ENCODE measurements at places on chromosomes 5 and 9.

GRCh38 chr5:98635656-98636055 lies 137.8 kb upstream of the RGMB start:
- DNase-seq, result no peak

DNA sequence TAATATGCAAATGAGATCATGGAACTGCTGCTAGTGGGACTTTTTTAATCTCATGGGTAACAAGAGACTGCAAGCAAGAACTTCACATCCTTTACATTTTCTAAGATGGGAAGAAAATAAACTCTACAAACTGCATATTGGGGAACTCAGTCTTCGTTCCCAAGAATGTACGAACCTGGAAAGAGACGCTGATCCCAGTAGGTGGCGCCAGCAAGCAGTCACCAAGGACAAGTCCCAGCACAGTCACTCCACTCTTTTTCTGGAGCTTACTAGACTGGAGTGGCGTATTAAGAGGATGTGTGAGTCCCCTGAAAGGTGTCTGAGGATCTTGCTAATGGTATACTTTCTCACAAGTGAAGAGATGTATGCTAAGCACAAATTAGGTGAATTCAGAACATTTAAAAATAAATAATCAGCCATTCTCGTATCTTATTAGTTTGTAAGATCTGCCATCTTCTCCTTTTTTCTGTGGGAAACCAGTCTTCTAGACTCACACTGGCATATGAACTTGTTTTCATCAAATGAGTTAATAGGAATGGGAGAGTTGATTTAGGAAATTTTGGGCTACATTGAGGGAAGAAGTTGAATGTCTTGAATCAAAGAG lies 16.0 kb upstream of the PUM3 start:
- peak; percentile 43 for DNase-seq

GRCh38 chr5:166165596-166165995 lies 2125.8 kb upstream of the WWC1 start:
- no peak for DNase-seq

- DNase-seq, result no peak
Observed at GRCh38 chr9:110590816-110591215, 11.3 kb upstream of the SVEP1 start.

DNA sequence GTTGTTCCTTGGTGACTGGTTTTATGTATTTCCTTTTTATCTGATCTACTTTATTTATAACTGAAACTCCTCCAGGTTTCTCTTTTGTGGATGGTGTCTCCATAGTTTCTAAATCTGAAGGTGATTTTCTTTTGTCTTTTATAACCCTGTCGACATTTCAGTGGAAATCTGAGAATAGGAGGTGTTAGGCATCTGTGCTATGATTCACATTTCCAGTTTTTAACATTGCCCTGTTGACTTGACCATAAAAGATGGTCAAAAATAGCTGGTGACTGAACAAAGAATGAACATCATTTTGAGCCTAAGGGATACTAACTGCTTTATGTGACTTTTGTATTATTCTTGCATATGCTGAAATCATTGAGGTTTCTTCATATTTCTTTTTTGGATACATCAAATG lies 190.5 kb downstream of the PCSK1 start:
- DNase-seq, result no peak

DNA sequence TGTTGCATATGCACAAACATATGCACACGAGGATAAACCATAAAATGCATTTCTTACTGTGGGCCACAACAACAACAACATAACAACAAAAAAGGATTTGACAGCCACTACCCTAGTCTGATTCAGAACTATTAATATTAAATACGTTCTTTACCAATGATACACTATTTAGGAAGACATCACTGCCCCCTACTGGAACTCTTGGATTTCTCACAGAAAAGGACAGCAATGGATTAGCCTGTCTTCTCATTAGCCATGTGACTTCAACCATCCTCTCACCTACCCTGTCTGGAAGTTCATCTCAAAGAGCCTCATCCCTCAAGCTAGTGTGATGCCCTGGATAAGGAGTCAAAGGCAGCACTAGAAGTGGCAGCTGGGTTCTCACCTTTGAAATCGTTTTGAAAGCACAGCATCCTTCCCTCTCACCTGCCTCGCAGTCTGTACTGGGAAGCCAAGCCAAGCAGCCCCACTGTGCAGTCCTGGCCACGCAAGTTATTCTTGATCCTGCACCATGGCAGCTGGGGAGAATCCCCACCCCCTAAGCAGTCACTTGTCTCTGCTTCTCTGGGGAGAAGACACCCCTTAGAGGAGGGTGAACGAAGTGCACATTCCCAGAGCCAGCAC lies 64.6 kb downstream of the SH3TC2 start:
- no peak for DNase-seq

- DNase-seq, result no peak
Observed at GRCh38 chr9:131218370-131218769, 57.9 kb downstream of the FAM78A start.

GRCh38 chr9:85258823-85259370 lies 482.9 kb downstream of the AGTPBP1 start:
- DNase-seq, result no peak

- peak; percentile 34 for DNase-seq
Observed at GRCh38 chr5:134543820-134544614, 18.5 kb downstream of the JADE2 start.

GRCh38 chr5:43874772-43875171 lies 271.8 kb downstream of the NNT start:
- no peak for DNase-seq

- no peak for DNase-seq
Observed at GRCh38 chr5:134609232-134609851, 23.3 kb downstream of the SAR1B start.

GRCh38 chr5:159881967-159882366 lies 34.3 kb upstream of the ADRA1B start:
- no peak for DNase-seq

- DNase-seq, result no peak
Observed at GRCh38 chr5:6904860-6905259, 191.6 kb downstream of the TENT4A start.

DNA sequence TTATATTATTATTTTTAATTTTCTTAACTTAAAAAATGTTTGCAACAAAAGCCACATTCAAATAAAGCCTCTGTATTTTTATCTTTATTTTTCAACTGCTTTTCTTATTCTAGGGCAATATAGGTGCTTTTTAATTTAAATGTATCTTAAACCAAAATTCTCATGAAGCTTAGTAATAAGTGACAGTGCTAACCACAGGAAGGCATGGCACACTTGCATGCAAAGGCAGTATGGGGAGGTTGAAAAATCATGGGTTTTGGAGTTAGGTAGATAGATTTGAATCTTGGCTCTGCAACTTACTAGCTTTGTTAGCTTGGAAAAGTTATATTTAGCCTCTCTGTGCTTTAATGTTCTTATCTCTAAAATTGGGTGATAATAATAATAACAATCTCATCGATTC lies 458.0 kb downstream of the DMAC1 start:
- DNase-seq, result no peak

DNA sequence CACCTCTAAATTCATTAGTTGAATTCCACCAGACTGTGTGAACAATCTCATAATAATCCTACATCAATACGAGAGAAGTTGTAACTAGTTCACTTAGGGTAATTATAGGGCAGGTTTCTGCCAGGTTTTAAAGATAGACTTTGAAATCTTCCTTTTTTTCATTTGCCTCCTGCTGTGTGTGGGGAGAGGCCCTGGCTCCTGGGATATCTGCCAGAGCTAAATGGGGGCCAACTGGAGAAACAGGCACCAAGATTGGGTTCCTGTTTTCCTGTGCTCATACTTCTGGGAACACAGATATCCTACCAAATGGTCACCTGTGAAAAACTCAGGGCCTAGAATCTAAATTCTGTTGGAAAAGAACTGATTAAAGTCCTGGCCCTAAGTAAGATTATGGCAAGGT lies 42.3 kb downstream of the SH3RF2 start:
- no peak for DNase-seq

- DNase-seq, result no peak
Observed at GRCh38 chr9:87147839-87148238, 200.5 kb upstream of the GAS1 start.

- DNase-seq, result no peak
Observed at GRCh38 chr9:84556556-84556955, 113.0 kb upstream of the NTRK2 start.

DNA sequence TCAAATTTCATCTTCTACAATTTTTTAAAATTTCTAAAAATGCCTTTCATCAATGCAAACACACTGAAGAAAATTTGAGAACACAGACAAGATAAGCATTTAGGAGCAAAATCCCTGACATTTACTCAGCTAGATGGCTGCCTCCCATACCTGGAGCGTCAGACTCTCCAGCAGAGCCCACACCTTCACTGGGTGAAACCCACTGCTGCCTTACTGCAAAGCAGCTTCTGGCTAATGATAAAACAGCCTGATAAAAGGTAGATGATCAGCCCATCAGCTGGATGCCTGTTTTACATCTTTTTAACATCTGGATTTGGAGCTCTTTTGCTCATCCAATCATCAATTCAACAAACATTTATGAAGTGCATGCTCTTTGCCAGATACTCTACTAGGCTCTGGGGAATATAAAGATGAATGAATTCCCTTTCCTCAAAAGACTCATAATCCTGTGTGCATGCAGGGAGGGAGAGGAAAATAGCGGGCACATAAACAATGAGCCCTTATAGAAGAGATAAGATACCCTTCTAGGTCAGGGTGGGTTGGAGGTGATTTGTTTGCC lies 271.2 kb downstream of the SAXO1 start:
- no peak for DNase-seq

DNA sequence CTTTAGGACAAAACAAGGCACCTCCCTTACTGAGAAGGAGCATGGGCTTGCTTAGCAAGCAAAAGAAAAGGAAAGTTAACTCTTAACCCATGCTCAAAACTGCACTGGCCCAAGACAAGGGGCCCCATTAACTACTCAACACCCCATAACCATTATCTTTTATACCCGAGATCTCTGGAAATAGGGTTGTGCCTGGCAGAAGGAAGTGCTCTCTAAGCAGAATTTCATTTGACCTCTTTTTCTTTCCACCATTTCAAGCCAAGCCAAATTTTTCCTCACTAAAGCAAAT lies 167.2 kb downstream of the RASEF start:
- no peak for DNase-seq

GRCh38 chr9:112326194-112326593 lies 7.2 kb downstream of the PTBP3 start:
- no peak for DNase-seq

- DNase-seq, result no peak
Observed at GRCh38 chr9:33776578-33776977, 18.8 kb upstream of the PRSS3 start.

DNA sequence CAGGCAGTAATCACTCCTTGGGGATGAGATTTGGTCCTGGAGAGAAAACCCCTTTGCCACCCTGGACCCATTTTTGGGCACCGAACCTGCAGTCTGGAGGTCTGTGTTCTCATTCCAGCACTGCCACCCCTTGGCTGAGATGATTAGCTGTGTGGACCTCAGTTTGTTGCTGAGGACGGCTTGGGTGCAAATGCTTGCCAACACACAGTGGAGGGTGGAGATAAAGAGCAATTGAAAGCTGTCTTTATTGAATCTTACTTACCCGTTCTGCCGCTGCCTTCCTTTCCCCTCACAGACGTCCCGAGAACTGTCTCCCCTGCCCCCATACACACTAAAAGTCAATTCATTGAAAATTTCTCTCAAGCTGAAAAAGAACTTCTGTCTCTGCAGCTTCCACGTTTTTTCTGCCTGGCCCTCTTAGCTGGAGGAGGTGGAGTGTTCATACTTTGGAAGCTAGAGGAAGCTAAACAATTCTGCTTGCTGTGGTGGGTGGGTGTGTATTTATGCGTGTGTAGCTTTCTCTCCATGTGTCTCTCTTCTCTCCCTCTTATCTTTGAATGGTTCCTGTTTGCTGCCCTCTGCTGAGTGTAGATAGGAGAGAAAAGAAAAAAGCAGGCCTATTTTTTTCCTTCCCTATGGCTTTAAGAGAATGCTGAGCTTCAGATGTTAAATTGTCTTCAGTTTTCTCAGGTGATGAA lies 6.6 kb downstream of the GALNT10 start:
- no peak for DNase-seq

DNA sequence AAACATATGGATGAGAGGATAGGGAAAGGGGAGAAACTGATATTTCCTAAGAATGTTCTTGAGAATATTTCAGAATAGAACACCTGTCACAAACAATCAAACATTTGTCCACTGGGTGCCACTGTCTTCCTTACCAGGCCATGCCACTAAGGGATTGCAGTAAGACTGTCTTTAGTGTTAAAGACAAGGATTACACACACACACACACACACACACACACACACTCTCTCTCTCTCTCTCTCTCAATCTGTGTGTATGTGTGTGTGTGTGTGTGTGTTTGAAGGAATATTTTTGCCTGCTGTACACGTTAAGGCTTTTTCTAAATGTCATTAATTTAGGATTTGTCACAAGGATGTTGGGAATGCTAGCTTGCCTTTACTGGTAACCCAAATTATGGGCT lies 54.4 kb downstream of the CCDC192 start:
- no peak for DNase-seq

DNA sequence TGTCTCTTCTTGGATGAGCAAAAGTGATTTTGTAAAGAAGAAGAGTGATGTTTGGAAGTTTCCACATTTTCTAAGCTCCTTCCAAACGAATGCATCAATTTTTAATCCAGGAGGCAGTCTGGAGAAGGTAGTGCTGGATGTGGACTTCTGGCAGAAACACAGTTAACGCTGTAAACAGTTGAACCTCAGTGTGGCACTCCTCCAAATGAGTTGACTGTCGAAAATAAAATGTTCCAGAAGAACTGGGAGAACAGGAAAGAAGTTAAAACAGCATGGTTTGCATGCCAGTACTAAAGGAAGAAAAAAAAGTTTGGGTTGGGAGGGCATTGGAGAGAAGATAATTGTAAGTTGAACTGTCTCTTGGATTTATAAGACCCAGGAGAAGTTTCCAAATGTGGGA lies 6.5 kb downstream of the ZNF462 start:
- DNase-seq, result no peak

All from stimulated activated CD4-positive, alpha-beta T cell treated with anti-CD3 and anti-CD28 coated beads, Interleukin-4, amount 100 ng/mL, for 4 hours (primary cell).